Stimulated activated CD8-positive, alpha-beta memory T cell treated with anti-CD3 and anti-CD28 coated beads, Interleukin-4, amount 100 ng/mL, for 4 hours (primary cell): ENCODE measurements at places on chromosomes 1 and 21.

GRCh38 chr21:28106370-28106890, 886.2 kb downstream of the LTN1 start:
- DNase-seq, result no peak

DNA sequence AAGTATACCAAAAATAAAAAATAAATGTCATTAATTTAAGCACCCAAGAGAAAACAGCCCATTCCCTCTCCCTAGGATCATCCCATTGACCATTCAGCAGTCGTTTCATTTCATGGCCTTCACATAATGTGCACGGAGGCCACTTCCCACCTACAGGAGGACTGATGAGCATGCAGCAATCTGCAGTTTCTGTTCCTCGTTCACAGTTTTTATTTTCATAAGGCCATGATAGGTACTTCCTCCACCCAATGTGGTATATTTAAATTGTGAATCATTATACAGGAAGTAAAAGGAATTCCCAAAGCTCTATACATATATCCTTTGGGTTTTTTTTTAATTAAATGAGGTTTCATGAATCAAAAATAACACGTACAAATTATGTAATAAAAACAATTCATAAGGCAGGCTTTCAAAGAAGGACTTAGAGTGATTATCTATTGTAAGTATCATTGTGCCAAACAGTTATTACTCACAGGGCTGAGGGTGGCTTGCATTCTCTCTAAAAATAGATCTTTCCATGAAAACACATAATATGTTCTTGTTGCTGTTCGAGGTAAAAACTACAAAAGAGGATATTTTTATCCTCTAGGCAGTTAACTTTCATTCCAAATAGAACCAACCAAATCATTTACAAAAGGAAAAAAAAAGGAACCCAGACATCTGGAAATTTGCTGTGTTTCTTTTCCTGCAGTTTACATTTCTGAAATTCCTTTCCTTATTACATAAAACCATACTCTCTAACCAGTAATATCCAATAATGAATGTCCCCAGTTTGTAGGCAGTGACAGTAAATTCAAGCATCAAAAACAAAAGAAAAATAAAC, 27.5 kb upstream of the SLC44A3 start:
- no peak for DNase-seq

GRCh38 chr1:183869230-183869629, 64.3 kb downstream of the RGL1 start:
- no peak for DNase-seq

- DNase-seq, result no peak
Measured at GRCh38 chr21:35829067-35829466, 231.3 kb downstream of the SETD4 start.

GRCh38 chr1:54425152-54425584, 19.0 kb upstream of the SSBP3 start:
- no peak for DNase-seq

GRCh38 chr1:60290393-60290792, 216.8 kb upstream of the C1orf87 start:
- DNase-seq, result no peak

GRCh38 chr21:45724994-45725843, 81.7 kb downstream of the PCBP3 start:
- DNase-seq, result no peak

DNA sequence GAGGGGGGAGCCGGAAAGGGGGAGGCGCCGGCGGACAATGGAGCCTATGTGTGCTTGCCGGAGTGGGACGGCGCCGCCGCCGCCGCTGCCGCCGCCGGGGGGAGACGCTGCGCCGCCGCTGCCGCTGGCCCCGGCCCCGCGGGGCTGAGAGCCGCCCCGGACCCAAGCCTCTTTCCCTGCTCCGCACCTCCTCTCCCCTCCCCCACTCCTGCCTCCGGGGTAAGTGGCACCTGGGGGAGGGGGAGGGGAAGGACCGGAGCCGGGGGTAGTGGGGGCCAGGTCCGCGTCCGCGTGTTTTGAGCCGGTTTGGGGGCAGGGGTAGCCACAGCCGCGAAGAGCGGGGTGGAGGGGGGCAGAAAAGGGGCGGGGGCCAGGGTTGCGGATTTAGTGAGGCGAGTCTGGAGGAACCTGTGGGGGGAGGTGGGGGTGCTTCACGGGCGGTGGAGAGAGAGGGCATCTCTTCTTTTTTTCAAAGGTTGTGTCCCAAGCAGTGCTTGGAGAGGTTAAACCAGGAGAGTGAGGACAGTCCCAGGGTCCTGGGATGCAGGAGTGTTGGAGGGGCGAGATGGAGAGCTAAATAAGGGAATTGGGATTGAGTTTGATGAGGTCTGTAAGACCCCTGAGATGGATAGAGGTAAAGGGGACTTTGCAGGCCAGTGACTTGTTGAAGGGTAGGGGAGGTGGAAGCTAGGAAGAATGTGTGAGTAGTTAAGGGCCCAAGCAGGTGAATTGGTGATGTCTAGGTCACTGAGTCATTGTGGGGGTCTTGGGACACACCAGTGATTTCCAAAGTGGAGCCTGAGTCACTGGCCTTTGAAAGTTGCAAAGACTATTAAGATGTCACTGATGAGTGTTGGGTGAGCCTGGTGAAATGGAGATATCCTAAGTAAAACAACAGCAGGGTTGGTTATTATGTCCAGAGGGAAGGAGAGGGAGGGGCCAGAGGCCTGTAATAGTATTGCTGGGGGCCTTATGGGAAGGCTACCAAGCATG, 59.1 kb downstream of the BCL9 start:
- no peak for DNase-seq

GRCh38 chr1:1626207-1627141, 5.5 kb upstream of the MMP23B start:
- no peak for DNase-seq

GRCh38 chr21:45290948-45291612, 3.4 kb upstream of the POFUT2 start:
- DNase-seq, result no peak

GRCh38 chr1:209326076-209326475, 257.4 kb upstream of the CAMK1G start:
- DNase-seq, result no peak

DNA sequence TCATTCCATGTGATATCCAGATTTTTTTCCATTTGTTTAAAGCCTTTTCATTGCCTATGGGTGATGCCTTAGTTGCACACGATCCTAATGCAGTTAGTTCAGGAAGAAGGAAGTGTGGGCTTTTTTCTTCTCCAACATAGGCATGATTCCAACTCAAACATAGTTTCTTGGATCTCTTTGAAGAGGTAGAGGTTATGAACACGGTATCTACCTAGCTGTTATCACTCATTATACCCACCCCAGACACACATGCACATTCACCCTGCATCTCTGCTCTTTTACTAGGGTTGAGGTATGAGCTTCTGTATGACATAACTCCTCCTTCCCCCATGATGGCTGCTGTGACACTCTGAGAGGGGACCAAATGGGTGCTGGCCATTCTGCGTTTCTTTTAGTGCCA, 122.1 kb upstream of the ZNF648 start:
- DNase-seq, result no peak

- no peak for DNase-seq
Measured at GRCh38 chr1:208921259-208921658, 662.3 kb upstream of the CAMK1G start.

GRCh38 chr21:33490991-33491372, 534 bp downstream of the DNAJC28 start:
- no peak for DNase-seq

- no peak for DNase-seq
Measured at GRCh38 chr1:84851839-84852238, 41.2 kb downstream of the LPAR3 start.

DNA sequence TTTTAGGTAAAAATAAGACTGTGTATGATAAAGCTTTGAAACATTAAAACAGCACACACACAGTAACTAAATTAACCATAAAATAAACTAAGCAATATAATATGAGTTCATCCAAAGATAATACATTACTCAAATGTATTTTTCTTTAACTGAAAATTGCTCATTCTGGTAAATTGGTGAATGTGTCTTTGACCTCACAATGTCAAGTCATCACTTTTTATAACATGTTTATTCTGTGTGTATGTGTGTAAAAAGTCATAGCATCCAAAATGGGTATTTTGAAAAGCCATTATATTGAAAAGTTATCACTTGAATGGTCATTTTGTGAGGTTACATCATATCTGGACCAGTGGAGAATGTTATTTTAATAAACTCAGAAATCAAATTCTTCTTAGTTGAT, 724.6 kb downstream of the ADGRL2 start:
- no peak for DNase-seq

GRCh38 chr1:172343240-172344160, 77.0 kb upstream of the C1orf105 start:
- no peak for DNase-seq

DNA sequence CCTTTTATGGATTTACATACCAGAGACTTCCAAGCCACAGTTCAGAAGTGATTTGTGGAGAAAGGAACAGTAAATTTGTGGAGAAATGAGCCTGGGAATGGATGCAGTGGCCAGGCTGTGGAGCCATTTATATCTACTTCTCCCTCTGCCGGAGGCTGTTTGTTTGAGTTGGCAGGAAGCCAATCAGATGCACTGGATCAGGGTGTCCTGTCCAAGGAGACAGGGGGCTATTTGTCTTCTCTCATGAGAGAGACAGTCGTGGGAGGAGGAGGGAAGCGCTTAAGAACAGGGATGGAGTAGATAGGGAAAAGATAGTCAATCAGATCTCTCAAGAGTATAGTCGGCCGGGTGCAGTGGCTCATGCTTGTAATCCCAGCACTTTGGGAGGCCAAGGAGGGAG, 2.8 kb upstream of the HAPLN2 start:
- no peak for DNase-seq

DNA sequence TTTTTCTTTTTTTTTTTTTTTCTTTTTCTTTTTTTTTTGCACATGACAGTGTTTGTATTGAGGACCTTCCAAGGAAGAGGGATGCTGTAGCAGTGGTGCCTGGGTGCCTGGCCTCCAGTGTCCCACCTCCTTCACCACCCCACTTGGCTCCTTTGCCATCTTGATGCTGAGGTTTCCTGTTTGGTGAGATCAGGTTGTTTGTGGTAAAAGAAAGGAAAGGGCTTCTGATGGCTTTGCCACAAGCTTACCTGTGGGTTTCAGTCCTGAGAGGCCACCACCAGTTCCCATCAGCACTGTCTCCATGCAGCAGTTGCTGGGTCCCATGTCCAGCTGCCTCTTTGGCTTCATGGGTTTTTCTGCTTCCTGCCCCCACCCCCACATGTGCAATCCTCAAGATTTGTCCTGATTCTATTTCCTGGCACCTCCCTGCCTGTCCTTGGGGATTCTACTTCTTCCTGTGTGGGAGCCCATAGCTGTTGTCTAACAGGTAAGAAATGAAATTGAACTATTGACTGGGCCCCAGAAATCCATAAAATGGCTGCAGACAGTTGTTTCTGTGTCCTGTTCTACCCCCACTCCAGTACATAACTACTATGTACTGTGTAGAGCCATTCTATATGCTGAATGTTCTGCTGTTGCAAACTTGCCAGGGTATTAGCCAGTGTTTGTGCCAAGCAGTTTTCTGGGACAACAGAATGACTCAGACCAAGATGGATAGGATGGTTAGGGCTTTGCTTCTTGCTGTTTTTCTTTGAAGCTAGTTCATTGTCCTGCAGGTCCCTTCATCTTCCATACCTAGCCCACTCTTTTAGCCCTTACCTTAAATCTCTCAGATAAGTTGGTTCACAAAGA, 4.2 kb upstream of the CCDC28B start:
- DNase-seq, result no peak

GRCh38 chr1:40739455-40740008, 44.1 kb upstream of the KCNQ4 start:
- no peak for DNase-seq

GRCh38 chr1:36602184-36602583, 119.5 kb upstream of the CSF3R start:
- no peak for DNase-seq

DNA sequence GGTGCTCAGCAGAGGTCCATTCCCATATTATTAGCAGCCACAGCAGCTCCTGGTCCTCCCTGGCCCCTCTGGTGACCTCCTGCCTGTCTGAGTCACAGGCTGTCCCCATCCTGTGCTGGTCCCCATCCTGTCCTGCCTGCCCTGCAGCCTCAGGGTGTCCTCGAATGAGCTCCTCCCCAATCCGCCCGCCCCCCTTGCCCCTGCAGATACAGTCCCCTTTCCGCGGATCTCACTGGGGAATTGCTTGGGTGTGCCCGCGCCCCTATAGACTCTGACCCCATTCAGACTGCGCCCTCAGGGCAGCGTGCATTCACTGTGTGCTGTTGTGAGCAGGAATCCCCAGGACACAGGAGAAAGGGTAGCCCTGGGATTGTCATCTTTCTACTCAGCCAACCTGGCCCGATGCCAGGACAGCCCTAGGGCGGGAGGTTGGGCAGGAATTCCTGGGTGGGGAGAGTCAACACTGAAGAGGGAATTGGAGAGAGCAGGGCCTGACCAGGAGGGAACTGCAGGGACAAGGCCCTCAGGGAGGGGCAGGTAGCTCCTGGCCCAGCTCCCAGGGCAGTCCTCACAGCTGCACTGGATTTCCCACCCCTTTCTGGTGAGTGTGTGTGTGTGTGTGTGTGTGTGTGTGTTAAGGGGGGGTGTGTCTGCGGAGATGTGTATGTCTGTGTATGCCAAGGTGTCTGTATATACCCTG, 1.1 kb upstream of the GUCA2A start:
- DNase-seq, result no peak

- DNase-seq, result no peak
Measured at GRCh38 chr1:156845055-156845952, 13.6 kb downstream of the INSRR start.

- DNase-seq, result no peak
Measured at GRCh38 chr1:91650764-91651163, 150.1 kb downstream of the CDC7 start.

DNA sequence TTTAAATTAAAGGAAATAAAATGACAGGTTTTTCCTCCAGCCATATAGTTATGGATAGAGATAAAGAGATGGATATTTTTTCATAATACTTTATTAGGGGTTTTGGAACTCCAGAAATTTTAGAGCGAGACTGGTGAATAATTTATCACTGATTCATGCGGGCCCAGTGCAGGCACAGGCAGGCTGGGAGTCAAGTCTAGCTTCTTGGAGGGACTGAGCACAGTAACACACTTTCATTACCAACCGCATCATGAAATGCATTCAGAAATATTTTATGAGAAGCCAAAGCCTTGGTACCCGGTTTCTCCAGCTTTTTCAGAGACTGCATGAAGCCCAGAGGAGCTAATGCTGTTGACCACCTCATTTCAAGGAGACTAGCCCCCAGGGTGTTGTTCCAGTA, 215.6 kb downstream of the TNR start:
- no peak for DNase-seq

GRCh38 chr1:229171934-229172333, 99.0 kb upstream of the RAB4A start:
- DNase-seq, result no peak

DNA sequence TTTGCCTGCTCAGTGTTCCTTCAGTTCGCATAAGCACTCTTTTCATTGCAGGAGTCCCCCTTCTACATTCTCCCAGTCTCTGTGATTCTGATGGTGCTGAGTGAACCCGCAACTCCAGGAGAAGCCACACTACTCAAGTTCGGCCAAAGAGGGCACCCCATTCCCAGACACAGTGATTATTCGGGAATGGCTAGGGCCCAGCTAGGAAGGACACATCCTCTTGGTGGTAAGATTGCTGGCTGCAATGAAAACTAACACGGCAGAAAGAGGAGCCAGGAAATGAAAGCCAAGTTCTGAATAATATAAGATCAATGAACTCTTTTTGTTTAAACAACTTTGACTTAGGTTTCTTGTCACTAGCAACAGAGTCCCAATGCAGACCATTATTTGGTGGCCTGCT, 14.9 kb downstream of the CREG1 start:
- DNase-seq, result no peak
